ENCODE measurements at places on chromosomes 16 and 17.
A peak's percentile ranks its signal among the peaks of the same experiment; 100 is the strongest.

DNA sequence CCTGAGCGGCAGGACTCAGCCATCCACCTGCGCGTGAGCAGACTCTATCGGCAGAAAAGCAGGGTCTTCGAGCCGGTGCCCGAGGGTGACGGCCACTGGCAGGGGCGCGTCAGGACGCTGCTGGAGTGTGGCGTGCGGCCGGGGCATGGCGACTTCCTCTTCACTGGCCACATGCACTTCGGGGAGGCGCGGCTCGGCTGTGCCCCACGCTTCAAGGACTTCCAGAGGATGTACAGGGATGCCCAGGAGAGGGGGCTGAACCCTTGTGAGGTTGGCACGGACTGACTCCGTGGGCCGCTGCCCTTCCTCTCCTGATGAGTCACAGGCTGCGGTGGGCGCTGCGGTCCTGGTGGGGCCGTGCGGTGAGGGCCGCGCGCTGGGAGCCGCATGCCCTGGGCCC, 14.9 kb downstream of the METRNL start:
- DNase-seq, result no peak

- DNase-seq, result peak; percentile 11
Observed at GRCh38 chr16:2178321-2179106, 17.9 kb downstream of the CASKIN1 start.

DNA sequence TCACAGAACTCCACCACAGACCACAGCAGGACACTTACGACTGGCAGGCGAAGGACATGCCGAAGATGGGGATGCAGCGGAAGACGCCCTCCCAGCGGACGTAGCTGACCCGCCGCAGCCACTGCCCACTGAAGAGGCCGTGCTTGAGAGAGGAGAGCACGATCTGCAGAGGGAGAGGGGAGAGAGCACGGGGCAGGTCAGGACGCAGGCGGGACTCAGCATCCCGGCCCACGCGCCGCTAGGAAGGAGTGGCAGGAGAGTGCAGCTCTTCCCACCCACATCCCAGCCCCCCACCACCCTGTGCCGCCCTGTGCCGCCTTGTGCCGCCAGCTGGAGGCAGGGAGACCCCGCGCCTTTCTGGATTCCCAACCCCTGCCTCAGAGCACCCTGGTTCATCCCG, 14.5 kb downstream of the SLC38A10 start:
- no peak for DNase-seq

DNA sequence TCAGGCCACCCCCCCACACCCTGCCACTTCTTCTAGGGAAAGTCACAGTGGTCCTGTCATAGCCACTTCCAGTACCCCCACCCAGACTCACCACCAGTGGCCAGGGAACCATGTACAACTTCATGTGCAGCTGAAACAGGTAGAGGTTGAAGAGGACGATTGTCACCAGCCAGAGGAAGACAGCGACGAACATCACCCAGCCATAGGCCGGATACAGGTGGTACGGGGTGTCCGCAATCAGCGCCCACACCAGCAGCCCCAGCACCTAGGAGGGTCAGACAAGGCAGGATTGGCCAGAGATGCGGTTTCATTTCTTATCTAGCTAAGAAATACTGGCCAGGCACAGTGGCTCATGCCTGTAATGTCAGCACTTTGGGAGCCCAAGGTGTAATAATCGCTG, 16.7 kb downstream of the ARL2BP start:
- no peak for DNase-seq

GRCh38 chr16:52320930-52321439, 226.0 kb downstream of the TOX3 start:
- no peak for DNase-seq

DNA sequence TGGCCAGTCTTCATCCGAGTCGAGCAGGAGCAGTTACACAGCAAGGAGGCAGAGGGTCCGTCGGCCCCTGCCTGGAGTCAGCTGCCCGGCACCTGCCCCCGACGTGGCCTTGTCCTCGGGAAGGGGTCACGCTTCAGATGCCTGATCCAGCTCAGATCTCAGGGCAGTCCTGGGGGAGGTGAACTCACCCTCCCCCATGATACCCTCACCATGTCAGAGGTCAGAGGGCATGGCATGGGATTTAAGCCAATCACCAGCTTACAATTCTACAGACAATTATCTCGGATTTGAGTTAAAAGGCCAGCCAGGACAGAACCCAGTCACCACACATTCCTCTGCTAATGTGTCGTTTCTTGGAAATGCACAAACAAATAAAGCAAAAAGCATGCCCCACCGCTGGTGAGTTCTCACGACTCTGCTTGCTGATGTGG, 211.3 kb downstream of the FOXL1 start:
- no peak for DNase-seq

- DNase-seq, result no peak
Observed at GRCh38 chr17:57404073-57404472, 147.8 kb downstream of the MSI2 start.

GRCh38 chr16:77322757-77323156, 112.1 kb downstream of the ADAMTS18 start:
- no peak for DNase-seq

DNA sequence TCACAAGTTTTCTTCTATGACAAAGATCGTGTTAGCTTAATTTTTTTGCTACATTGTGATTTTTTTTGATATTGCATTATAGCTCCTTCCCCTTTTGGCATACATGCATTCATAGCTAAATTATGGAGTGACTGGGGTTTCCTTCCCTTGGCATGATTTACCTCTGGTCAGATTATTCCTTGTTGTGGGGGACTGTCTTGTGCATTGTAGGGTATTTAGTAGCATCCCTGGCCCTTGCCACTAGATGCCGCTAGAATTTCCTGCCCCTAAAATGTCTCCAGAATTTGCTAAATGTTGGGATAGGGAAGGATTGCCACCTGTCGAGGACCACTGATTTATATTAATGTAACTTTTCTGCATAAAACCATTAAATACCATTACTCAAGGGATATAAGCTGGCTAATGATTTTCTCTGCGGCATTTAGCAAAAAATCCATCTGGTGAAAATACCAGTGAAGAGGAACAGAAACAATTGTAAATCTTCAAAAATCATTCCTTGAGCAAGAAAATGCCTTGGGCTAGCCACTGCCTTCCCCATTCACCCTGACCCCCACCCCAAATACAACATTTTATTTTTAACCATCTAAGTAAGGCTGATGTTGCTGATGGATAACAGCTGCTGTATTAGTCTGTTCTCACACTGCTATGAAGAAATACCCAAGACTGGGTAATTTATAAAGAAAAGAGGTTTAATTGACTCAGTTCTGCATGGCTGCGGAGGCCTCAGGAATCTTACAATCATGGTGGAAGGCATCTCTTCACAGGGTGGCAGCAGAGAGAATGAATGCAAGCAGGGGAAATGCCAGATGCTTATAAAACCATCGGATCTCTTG, 195.2 kb downstream of the MAP2K6 start:
- no peak for DNase-seq

GRCh38 chr16:72471317-72471924, 299.5 kb upstream of the PMFBP1 start:
- DNase-seq, result no peak

DNA sequence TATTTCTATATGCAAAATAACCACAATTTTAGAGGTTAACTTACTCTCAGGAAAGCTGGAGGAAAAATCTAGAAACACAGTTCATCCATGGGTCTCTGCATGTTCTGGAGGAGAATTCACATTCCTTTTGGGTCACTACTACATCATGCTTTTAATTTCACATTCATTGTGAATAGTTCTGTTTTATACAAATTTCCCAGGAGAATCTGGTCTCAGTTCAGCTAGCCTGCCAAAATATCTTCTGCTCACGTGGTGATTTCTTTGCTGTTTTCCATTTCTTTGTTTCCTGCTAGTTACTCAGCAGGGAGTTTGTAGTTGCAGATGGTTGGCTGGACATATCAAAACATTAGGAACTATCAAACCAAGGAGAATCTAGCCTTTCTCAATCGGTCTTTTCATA, at the start of gene ABCA9:
Gene ABCA9 (minus strand): TSS at position 106 of the 400 bp plus-strand sequence. CDS start 9,801 bp downstream, outside the sequence.
- DNase-seq, result no peak

DNA sequence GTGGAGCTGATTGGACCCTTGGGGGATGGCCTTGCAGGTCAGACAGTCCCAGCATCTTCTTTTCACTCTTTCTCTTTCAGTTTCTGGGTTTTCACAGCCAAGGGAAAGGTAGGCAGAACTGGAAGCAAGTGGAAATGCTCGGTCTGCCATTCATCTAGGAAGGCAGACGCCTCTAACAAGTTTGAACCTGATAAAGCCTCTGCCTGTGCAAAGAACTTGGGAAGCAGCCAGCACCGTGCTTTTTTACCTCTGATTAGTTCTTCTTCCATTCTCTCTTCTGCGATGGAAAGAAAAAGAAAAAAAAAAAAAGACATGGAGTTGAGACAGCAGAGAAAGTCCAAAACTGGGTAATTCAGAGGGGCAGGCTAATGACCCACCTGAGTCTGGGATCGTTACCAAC, 997.8 kb upstream of the EEF2KMT start:
- DNase-seq, result no peak

DNA sequence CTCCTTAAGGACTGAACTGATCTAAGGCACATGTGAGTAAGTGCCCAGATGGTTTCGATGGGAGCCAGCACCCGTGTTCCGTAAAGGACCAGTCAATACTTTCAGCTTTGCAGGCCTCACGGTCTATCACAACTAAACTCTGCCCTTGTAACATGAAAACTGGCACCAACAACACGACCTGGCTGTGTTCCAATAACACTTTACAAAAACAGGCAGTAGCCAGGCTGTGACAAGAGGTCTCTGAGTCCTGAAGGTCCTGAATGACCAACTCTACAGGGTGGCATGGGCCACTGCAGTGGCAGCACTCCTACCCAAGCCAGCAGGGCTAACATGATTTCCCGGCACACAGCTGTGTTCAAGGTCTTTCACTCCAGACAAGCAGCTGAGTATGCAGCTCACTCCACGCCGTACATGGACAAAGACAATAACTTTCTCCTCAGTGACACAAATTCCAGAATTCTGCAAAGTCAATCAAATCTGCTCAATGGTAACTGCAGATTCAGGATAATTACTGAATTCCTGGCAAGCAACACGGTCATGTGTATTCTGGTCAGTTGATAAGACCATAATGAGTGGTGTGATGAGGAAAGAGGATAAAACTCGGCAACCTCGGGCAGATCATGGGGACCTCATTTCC, 15.3 kb downstream of the NPLOC4 start:
- no peak for DNase-seq

DNA sequence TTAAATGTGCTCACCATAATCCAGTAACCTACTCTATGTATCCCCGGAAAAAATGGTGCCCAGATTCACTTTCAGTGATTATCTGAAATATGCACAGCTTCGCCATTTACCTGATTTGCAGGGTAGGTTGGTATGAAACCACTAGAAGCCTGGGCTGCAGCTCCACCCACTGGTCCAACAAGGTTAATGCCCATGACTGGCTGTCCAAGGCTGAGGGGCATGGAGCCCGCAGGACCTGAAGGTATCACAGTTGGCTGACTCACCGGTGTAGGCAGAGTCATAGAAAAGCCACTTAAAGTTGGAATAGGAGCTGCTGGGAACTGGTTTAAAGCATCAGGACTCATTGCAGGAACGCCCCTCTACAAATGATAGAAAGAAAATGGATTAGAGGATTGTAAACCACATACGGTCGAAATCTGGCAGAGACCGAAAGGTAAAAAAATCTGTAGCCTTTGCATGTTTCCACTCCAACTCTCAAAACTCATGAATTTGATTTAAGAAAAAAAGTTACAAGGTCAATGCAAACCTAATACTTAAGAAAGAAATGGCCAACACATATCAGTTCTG, 38.6 kb downstream of the SYNRG start:
- DNase-seq, result peak; percentile 43

GRCh38 chr16:83724585-83724984, 83.2 kb upstream of the HSBP1 start:
- DNase-seq, result no peak

DNA sequence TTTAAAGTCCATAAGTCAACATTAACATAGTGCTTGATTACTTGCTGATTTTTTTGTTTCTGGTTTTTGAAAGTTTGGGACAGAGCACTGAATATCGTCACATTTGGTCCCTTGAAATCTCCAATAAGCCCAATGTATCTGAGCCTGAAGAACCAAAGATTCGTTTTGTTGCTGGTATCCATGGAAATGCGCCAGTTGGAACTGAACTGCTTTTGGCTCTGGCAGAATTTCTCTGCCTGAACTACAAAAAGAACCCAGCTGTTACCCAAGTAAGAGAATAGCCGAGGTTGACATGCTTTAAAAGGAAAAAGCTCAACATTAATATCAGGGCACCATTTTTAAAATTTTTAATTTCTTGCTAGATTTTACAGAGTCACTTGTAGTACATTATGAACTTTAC, 27.7 kb upstream of the GOSR1 start:
- DNase-seq, result no peak

GRCh38 chr17:8087075-8087951, at the start of gene ALOX12B:
Gene ALOX12B, minus strand, starts transcription at chr17:8087716. Its CDS starts 274 bp downstream, at chr17:8087442.
- no peak for DNase-seq

DNA sequence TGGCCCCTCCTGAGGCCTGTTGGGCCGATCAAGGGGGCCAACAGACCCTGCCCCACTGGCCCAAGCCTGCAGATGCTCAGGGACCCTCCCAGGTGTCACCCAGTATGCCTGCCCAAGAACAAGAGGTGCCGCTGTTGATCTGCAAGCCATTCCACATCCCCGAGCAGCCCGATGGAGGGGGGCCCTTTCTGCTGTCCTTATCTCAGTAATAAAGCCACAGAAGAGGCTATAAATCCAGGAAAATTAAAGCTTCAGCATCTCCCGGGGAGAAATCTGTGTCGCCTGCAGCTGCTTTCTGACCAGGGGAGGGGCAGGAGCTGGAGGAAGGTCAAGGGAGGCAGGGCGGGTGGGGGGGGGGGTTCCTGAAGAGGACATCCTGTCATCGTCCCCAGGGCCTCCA, 11.7 kb upstream of the CACNA1H start:
- no peak for DNase-seq

- no peak for DNase-seq
Observed at GRCh38 chr16:3819175-3819527, 61.4 kb downstream of the CREBBP start.

- peak; percentile 82 for DNase-seq
Observed at GRCh38 chr16:89201439-89202377, 1.4 kb upstream of the SLC22A31 start.

DNA sequence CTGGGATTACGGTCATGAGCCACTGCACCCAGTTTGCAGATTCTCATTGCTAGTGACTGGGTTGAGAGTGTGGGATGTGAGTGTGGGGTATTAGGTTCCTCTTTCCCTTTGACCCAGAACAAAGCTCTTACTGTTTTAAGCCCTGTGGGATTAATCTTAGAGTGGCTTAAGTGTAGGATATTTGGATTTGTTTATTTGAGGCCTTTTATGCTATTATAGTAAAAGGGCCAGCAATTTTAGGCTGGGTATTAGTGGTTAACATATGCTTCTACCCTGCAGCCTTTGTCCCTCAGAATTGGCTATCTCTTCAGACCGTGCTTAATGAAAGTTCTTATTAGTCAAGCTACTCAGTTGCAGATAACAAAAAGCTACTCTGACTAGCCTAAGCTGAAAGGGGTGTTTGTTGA, 3.2 kb downstream of the SGF29 start:
- no peak for DNase-seq

GRCh38 chr17:50562242-50563091, 2.0 kb downstream of the CACNA1G start:
- DNase-seq, result peak; percentile 25

GRCh38 chr16:53561101-53561888, 58.3 kb upstream of the AKTIP start:
- no peak for DNase-seq

Measured in CD4-positive, alpha-beta T cell treated with Interleukin-17A for 4 hours (primary cell).